ENCODE measurements at places on chromosomes 5 and 9.

DNA sequence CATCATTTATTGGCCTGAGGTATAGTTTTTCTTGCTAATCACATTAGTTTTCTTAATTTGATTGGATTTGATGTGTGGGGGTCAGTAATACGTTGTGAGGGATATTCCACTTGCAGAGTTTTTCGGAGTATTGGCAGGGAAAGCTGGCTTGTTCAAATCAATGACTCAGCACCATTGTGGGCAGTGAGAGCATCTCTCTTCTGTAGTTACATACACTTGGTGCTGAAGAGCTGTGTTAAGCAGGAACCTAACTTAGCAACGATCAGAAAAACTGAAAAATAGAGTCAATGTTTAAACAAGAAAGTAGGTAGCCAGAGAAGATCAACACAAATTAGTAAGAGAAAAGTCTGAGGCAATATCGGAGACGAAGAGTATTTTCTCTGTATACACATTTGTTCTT lies 344.6 kb upstream of the EDIL3 start:
- no peak for DNase-seq

- no peak for DNase-seq
Measured at GRCh38 chr9:83935276-83935935, 14.2 kb upstream of the KIF27 start.

GRCh38 chr5:114449860-114450421 lies 88.1 kb downstream of the KCNN2 start:
- no peak for DNase-seq

DNA sequence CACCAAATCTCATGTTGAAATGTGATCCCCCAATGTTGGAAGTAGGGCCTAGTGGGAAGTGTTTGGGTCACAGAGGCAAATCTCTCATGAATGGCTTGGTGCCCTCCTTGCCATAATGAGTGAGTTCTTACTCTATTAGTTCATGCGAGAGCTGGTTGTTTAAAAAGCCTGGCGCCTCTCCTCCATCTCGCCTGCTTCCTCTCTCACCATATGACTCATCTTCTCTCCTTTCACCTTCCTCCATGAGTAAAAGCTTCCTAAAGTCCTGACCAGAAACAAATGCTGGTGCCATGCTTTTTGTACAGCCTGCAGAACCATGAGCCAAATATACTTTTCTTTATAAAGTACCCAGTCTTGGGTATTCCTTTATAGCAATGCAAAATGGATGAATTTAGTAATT lies 20.9 kb upstream of the ARHGAP26 start:
- DNase-seq = no peak

- DNase-seq = no peak
Measured at GRCh38 chr9:88796947-88797346, 194.3 kb upstream of the S1PR3 start.

DNA sequence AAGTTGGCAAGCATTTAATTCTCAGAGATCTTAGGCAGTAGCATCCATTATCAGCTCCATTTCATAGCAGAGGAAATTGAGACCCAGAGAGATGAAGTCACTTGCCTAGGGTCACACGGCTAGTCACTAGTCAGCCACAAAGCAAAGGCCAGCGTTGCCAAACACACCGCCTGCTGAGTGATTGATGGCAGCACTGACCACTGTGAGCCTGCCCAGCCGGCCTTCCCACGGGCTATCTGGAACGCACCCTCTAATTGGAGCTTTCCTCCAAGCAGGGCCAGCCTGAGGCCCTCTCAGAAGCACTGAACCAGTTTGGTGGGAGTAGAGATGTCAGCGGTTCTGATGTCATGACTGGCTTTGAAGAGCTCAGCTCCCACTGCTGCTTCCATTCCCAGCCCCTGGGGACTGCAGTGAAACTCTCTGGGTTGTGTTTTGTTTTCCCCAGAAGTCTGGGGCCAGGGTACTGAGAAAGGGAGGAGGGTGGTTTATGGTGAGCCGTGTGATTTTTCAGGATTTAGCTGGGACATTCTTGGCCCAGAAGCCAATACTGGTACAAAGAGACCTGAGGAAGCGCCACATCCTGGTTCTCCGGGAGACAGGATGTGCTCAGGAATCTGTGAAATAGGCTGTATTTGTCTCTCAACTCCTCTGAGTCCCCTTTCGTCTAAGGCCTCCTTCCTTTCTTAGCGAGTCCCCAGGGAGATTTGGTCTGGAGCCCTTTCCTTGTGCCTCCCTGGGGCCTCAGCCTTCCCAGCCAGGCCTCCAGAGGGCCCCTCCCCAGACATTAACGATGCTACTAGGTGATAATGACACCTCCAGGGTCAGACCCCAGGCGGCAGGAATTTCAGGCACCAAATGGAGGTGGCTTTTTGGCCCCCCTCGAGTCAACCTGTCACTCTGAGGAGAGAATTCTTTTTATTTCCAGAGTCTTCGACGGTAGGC lies 44.5 kb downstream of the SPRY4 start:
- DNase-seq = no peak

DNA sequence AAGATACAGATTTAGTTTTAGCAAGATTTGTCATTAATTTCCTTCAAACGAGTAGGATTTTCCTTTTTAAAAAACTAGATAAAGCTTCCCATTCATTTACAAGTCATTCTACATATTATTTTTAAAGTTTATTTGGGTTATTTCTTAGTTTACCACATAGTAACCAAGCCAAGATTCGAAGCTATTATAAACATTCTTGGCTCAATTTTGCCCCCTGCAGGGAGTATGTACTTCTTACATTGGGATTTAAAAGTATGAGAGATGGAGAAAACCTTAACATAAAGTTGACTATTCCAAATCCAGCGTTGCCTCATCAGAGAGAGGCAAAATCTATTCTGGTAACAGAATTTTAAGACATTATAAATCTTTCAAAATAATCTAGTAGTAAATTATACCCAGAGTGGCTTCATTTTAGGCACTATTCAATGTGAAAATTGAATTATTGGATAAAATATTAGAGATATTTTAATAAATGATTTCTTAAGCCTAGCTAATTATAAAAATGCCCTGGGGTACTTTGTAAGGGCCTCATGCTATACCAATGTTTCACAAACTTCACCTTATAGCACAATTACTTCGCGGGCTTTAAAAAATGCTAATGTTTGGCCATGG lies 39.1 kb downstream of the FBN2 start:
- no peak for DNase-seq

DNA sequence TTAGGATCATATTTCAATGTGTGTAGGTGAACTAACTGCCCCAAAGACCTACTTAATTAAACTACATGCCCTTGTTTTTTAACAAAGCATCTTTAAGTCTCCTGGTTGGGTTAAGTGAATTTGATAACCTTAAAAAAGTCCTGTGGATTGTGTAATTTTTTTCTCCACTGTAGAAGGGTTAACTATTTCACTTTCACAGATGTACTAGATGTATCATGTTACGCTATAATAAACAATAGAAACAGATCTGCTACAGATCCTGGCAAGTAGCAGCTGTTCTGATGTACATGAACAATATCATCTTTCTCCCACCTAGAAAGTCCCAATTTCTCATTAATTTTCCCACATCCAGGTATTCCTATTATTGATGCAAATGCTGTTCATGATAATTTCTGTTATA lies 18.9 kb downstream of the KIF24 start:
- no peak for DNase-seq

GRCh38 chr9:108621991-108622855 lies 233.6 kb downstream of the ACTL7B start:
- no peak for DNase-seq

DNA sequence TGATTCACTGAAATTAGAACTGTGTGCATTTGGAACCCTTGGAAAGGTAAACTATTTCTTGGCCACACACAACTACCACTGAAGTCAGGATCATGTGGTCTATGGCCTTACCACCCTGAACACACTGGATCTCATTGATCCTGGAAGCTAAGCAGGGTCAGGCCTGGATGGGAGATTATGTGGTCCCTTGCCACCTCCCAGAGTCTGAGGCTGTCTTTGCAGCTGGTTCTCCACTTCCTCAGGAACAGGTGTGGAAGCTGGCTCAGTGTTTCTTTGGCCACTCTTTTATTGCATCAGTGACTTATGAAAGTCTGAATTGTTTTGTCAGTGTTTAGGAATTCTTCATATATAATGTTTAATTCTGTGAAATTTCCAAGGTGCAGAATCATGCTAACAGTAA lies 89.2 kb downstream of the TEK start:
- DNase-seq = no peak

GRCh38 chr5:16521521-16522483 lies 56.2 kb upstream of the ZNF622 start:
- DNase-seq = no peak

DNA sequence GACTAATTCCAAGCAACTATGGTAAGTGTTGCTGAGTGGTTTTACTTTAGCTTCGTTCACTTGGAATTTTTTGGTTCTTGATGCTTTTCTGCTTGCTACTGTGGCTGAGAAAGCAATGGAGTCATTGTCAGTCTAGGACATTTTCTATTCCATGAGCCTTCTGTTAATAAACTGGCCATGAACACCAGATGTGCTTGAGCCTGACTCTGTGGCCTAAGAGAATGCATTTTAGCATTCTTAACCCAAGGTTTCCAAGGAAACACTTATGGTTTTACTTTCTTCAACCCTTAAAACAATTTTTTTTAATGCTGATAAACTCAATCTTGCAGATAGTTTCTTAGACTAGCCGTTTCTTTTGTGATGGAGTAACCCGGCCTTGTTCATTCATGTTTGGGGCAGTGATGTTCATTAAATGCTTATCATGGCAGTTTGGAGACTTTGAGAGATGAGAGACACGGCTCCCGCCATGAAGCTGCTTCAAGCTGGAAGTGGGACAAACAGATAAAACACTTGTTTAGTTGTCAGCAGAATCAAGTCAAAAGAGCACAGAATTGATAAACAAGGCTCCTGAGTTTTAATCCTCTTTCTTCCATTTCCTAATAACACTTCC lies 42.4 kb downstream of the OSTF1 start:
- no peak for DNase-seq

DNA sequence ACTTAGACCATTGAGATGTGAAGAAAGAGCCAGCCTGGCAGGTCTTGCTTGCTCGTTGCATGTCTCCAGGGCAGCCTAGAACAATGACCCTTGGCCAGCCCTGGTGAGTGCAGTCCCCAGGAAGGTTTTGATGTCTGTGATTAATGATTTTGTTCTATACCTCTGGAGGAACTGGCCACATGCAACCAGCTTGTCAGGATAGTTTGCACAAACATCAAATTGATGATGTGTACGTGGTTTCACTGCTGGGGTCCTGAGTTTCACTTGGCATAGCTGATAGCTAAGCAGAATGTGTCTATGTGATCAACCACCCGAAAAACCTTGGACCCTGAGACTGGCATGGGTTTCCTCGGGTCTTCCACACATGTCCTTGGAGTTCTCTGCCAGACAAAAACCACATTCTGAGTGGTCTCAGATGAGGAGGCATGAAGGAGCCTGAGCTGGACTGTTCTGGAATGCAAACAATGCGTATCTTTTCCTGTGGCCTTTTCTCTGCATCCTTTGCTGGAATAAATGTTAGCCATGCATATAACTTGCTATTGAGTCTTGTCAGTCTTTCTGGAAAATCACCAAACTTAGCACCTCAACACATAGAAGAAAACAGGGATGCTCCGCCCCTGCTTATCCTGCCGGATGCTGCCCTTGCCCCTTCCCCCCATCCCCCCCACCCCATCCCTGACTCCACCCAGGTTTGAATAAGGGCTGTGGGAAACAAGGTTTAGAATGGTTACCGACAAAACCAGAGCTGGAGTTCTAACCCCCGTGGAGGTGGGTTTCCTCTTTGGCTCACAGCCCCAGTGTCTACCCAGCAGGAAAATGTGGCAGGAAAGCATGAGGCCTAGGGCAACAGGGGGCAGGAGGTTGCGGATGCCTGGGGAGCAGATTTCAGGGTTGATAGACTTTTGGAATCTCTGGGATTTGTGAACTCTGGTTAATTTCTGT lies 50.1 kb upstream of the ANKRD33B start:
- DNase-seq = no peak

- DNase-seq = no peak
Measured at GRCh38 chr9:350384-350783, 135.7 kb downstream of the DOCK8 start.

- no peak for DNase-seq
Measured at GRCh38 chr9:109471475-109472393, 26.4 kb downstream of the PTPN3 start.

- no peak for DNase-seq
Measured at GRCh38 chr5:5609935-5610334, 187.5 kb downstream of the ICE1 start.

DNA sequence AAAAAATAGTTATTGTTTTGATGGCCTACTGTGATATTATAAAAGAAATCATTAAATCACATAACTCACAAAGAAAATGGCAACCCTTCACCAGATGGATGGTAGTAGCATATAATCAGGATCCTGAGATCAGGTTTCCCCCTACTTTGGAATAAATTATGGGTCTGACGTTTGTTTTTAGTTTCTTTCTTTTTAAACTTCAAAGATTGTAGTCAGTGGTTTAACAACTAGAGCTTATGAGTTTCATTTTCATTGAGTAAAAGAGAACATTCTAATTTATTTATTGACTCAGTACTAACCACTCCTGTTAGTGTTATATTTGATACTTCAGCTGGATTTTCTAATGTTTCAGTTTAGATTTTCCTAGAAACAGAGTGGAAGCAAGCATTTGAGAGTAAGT lies 218.0 kb upstream of the PCSK5 start:
- DNase-seq = no peak

- DNase-seq = no peak
Measured at GRCh38 chr5:72231991-72232703, 87.9 kb downstream of the MRPS27 start.

DNA sequence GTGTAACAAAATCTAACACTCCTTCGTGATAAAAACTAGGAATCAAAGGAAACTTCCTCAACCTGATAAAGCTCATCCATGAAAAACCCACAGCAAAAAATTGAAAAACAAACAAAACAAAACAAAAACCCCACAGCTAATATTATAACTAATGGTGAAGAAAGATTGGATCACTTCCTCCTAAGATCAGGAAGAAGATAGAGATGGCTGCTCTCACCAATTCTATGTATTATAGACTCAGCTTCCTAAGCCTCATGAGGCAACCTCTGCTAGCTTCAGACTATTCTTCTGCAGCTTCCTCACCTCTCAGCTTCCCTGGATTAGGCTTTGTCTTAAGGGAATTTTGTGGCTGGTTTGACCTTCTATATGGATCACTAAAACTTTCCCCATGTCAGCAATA lies 40.1 kb downstream of the PHAX start:
- no peak for DNase-seq

DNA sequence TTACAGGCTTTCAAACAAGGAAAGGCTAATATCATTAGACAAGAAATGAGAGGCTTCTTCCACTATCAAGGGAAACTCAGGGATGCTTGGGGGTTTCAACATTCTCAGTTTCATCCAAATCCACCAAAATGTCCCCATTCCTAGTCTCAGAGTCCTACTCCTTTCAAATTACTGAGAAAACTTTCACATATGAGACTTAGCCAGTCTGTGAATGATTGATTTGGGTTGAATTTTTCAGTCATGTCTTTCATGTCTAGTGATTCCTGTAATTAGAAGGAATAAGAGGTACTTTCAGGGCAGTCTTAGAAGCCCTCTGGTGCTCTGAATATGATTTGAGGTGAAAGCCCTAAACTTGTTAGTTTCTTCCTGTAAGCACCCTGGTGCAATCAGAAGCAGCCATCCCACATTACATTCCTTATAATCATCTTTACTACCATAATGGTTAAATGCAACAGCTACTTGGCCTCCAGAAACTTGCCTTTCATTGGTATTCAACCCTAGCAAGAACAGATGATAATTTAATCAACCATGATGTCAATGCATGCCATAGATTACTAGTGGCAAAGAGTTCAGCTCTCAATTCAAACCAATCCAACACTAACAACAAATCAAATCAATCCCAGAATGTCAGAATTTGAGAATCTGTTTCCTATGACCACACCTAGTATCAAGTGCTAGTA lies 50.7 kb upstream of the RIC1 start:
- DNase-seq = no peak
